ENCODE measurements at places on chromosomes 13 and 19.
A peak's percentile ranks its signal among the peaks of the same experiment; 100 is the strongest.

GRCh38 chr13:40094056-40094455 lies 438.6 kb downstream of the COG6 start:
- no peak for DNase-seq

- no peak for DNase-seq
Observed at GRCh38 chr19:9061879-9062278, 25.0 kb upstream of the OR1M1 start.

DNA sequence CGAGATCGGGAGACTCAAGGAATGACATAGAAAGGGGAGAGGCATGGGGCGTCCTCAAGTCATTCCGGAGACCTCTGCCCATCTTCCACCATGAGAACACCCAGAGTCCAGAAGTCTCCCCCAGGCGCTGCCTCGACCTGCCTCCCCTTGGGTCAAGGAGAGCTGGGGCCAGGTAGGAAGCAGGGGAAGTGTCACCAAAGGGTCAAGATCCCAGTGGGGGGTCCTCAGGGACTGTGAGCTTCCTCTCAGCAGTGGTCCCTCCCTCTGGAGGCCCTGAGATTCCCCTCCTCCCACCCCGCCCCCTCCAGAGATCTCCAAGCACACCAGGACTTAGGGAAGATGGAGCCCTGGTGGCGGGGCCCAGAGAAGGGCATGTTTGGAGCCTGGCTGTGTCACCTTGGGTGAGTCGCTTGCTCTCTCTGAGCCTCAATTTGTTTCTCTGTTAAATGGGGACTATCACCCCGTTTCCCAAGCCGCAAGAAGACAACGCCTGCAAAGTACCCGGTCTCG lies 919 bp downstream of the DACT3 start:
- DNase-seq, result peak; percentile 85

- no peak for DNase-seq
Observed at GRCh38 chr13:78306519-78307206, 296.7 kb downstream of the POU4F1 start.

- no peak for DNase-seq
Observed at GRCh38 chr13:60242043-60242595, 78.4 kb upstream of the DIAPH3 start.

- no peak for DNase-seq
Observed at GRCh38 chr13:68440874-68441273, 1210.7 kb upstream of the PCDH9 start.

DNA sequence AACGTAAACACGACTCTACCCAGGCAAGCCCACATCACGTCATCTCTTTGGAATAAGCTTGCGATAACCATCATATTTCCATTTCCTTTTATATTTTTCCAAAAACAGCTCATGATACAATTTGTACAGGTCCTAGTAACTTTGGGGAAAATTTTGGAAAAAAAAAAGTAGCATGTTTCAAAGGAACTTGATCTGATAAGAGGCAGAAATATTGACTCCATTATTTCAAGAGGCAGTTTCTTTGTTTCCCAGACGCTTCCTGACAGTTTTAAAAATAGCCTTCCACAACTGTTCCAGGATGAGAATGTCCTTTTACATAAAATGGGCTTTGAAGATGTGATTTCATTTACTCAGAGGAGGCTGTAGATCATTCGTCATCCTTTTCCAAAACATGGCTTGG lies 23.1 kb downstream of the KLF2 start:
- no peak for DNase-seq

Measured in coronary artery (tissue), 2 donors.